ENCODE measurements at places on chromosomes 5 and 9.

DNA sequence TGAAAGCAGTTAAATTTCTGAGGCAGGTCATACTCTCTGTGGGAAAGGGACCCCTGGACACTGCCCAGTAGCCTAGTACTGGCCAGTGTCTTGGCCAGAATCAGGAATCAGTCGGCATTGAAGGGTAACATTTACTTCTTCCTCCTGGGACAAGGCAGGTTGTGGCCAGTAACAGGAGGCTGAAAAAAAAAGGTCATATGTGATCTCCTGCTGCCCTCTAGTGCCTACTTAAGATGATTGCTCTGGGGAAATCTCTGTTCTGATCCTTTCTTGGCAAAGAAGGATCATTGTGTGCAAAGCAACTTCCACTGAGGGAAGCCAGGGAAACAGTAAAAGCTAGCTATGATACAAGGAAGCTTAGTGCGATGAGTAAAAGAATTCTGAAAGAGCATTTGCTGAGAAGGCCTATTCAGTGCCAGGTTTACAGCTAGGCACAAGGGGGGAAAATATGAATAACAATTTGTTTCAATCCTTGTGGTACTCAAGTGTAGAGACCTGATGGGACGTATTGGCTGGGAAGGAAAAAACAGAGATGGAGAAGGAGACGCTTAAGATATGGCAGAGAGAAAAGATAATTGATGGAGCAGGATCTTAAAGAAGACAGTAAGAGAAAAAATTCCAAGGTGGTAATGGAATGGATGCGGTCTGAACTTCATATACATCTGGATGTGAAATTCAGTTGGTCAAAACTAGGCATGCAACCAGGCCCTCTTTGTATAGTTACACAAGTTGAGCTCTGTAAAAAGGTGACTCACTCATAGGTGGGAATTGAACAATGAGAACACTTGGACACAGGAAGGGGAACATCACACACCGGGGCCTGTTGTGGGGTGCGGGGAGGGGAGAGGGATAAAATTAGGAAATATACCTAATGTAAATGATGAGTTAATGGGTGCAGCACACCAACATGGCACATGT is 25.8 kb upstream of the TRIM32 start:
- DNase-seq, result peak; percentile 70

DNA sequence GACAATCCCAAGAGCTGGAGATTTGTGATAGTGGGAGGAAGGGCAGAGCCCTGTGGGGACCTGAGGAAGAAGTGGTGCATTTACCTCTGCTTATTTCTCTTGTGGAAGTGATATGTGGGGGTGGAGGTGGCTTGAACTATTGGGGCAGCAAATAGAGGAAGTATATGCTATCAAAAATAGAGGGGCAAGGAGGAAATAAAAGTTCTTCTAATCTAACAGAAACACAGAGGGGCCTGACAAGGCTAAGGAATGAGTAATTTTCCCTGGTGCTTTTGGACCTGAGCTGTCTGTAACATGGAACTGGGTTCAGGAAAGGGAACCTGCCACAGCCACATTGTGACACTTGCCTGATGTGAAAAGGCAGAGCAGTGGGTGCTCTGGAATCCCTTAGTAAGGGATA is 378.6 kb upstream of the KLF4 start:
- DNase-seq, result no peak

DNA sequence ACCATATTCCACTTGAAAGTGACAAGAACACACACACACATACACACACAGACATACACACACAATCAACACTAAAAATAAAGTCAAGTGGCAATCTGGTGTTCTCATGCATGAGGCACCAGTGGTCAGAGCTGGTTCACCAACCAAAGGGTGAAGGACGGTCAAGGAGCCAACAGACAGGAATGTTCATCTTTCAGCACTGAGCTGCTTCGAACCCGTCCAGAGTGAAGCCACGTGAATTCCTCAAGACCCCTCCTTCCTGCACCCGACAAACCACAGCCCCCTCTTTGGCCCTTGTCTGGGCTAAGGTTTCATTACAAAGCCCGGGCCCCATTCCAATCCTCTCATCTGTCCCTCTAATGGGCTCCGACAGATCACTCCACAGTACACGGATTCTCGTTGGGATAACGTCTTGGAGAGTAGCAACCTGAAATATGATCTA is 84.5 kb upstream of the SMIM23 start:
- DNase-seq, result no peak

DNA sequence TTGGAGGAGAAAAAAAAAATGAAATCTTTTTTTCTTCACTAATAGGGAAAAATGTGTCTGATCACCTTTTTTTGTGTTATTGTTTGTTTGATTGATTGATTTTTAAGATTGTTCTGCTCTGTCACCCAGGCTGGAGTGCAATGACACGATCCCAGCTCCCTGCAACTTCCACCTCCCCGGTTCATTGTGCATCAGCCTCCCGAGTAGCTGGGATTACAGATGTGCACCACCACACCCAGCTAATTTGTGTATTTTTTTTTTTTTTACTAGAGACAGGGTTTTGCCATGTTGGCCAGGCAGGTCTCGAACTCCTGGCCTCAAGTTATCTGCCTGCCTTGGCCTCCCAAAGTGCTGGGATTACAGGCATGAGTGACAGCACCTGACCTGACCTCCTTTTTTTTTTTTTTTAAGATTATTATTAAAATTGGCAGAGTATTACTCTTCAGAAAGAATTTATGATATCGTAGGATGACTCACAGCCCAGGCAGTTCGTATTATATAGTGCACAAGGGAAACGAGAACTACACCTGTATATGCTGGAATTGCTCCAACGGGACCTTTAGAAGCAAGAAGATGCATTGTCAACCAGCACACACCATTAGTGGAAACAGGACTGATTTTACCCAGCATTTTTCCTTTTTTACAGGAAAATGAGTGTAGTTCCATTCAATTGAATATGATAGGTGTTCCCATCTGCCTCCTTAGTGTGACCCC is 27.7 kb downstream of the FUBP3 start:
- DNase-seq, result no peak

GRCh38 chr9:111992523-111992922 is 95.9 kb downstream of the UGCG start:
- peak; percentile 52 for DNase-seq

GRCh38 chr5:124239572-124239971 is 506.9 kb downstream of the ZNF608 start:
- peak; percentile 27 for DNase-seq

DNA sequence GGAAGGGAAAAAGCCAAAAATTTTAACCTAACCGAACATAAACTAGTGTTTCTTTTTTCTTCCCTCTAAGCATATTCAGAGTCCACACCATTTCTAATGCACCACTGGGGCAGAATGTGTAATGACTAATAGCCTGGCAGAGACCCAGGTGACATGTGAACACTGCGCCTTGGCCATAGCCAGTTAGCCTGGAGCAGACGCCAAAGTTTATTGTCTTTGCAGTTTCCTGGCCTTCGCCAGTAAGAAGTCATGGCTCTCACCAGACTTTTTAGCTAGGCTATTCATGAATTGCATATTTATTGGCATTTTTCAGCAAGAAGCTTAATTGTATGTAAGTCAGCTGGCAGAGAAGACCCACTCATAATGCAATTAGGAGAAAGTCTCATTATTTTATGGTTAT is 182.8 kb upstream of the SLC27A6 start:
- peak; percentile 81 for DNase-seq

- no peak for DNase-seq
Observed at GRCh38 chr9:95669253-95669652, 152.5 kb upstream of the PTCH1 start.

GRCh38 chr5:158027806-158028775 is 169.1 kb upstream of the CLINT1 start:
- no peak for DNase-seq

DNA sequence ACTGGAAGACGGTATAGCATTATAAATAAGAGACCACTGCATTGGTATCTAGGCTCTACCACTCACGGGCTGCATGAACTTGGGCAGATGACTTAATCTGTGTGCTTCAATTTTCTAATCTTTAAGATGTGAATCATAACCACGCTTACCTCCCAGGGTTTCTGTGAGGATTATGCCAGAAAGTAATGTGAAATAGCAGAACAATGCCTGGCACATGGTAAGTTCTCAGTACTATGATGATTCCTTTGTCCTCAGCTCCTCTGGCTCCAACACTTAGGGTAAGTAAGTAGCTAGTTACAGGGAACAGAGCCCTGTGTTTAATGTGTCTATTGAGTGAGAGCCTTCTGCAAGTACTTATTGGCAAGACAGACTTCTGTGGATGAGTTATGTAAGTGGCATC is 31.1 kb downstream of the POU4F3 start:
- peak; percentile 57 for DNase-seq

DNA sequence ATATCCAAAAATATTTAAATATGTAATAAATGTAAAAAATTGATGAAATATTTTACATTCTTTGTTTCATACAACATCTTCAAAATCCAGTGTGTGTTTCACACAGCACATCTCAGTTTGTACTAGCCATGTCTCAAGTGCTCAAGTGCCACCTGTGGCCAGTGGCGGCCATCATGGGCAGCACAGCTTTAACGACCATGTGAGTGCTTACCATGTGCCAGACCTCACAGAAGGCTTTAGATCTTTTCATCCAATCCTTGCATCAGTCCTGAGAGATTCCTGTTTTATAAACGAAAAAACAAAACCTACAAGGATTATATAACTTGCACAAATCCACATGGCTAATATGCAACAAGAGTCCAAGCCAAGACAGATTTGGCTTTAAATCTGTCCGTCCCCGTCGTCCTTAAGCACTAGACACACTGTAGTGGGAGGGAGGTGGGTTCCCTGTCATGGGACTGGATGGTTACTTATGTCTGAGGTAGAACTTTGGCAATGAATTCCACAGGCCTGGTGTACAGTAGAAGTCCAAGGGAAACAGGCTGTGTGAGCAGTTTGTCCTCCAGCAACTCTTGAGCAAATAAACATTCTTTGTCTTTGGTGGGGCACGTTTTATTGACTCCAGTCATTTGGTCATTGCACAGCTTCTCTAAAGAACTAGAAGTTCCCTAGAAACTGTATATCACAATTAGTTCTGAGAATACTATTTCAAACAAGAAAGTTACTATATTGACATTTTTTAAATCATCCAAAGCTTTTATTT is 25.0 kb upstream of the F2R start:
- peak; percentile 64 for DNase-seq

- DNase-seq, result no peak
Observed at GRCh38 chr5:137402436-137403187, 96.5 kb downstream of the SPOCK1 start.

DNA sequence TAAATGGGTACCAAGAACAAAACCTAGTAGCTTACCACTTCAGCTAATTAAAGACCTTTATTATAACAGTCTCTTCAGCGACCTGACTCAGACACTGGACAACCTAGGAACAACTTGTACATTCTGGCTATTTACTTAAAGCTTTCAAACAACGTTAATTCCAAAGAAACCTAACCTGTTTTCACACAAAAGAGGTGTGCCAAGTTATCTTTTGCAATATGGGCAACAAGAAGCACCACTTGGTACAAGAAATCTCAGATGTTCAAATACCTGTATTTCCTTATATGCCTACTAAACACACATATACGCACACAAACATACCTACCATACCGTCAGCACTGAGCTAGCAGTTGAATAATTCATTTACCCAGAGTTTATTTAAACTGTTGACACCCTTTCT is 23.0 kb downstream of the RNF145 start:
- DNase-seq, result no peak

DNA sequence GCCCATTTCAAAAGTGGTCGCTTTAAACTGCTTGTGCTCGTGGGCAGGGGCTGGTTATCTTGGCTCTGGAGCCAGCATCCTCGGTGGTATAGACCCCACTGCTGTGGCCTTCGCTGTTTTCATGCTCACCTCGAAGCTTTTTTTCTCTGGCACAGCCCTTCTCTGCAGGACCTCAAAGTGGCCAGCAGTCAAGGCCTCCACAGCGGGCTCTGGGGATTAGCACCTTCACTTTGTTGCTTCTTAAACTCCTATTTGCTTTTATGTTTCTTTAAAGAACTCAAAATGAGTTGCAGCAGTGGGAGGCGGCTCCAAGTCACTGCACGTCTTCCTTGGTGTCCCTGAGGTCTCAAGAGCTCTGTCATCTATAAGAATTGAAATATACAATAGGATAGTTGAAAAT is 165.1 kb downstream of the CACNA1B start:
- DNase-seq, result no peak

DNA sequence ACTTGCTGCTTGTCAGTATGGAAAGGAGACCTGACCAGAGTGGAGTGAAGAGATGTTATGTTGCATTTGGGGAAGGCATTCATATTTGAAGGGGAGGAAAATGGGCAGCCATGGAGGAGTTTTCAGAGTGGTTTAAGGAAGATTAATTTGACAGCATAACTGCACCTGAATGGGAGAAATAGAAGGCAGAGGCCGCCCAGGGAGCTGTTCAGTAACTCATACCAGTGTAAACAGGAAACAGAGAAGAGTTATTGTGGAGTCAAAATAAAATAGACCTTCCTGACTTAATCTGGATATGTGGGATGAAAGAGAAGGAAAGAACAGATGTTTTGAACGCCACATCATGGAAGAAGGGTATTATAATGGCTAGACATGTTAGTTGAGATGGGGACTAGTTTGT is 13.4 kb downstream of the SLC44A1 start:
- DNase-seq, result no peak

GRCh38 chr5:5497152-5497788 is 74.8 kb downstream of the ICE1 start:
- peak; percentile 44 for DNase-seq

DNA sequence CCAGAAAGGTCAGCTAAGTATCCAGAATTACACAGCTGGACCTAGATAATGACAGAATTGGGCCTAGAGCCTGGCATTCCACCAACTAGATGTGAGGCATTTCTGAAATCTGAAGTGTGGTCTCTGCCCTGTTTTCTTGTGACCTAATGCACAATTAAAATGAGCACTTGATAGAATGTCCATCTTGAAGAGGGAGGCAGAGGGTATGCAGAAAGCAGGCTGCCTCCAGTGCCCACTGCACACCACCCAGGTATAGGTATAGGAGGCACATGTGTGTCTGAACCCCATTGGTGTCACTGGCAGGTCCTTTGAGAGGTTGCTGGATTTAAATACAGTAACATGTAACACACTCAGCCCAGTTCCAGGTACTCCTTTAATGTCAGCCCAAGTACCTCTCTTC is 2.4 kb downstream of the MTAP start:
- no peak for DNase-seq

DNA sequence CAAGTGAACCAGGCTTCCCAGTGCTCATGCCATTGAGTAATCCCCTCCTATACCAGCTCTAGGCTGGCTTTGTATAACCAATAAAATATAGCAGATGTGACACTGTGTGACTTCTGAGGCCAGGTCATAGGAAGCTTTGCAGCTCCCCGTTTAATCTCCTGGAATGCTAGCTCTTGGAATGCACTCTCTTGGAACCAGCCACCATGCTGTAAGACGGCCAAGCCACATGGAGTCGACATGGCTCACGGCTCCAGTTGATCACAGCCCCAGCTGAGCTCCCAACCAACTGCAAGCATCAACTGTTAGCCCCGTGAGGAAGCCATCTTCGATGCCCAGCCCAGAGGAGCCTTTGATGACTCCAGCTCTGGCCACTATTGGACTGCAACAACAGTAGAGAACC is 74.5 kb downstream of the SH3TC2 start:
- no peak for DNase-seq
